Activated T-helper 1 cell treated with anti-CD3 and anti-CD28 coated beads, Interleukin-12 subunit alpha, Interleukin-12 subunit beta, Interleukin-2, Interleukin-4 antibody, amounts not matched to agents 30 ng/mL and 10 ng/mL and 1 ng/mL, durations not matched to agents 14 hours and 24 hours and 36 hours (primary cell): ENCODE measurements at places on chromosomes 5 and 9. TPM values are rescaled to one million over a fixed set of nuclear protein-coding genes. Genes with fewer than 3 reads are reported as not detected.

ANKRD34B gene
- total RNA-seq: not detected in 2 replicates

BARHL1 gene
- not detected in 2 replicates for total RNA-seq

TEX48 gene
- 1.0 and 1.2 TPM in 2 replicates for total RNA-seq

SLC36A2 gene
- total RNA-seq: not detected in 2 replicates

MIER3 gene
- total RNA-seq: 33.6 and 35.9 TPM in 2 replicates

NOL6 gene
- 87.3 and 90.1 TPM in 2 replicates for total RNA-seq

WWC1 gene
- 0.32 and 0.70 TPM in 2 replicates for total RNA-seq

RECK gene
- 3.8 and 4.4 TPM in 2 replicates for total RNA-seq

C5orf52 gene
- total RNA-seq: 0.39 TPM in 1 of 2 replicates, not detected in the other

RNF38 gene
- total RNA-seq: 31.5 and 35.0 TPM in 2 replicates

CDH9 gene
- total RNA-seq: not detected in 2 replicates

TAF1L gene
- 0.03 TPM in 1 of 2 replicates, not detected in the other for total RNA-seq

DMGDH gene
- total RNA-seq: not detected in 2 replicates

PCDHGC3 gene
- 0.31 and 0.32 TPM in 2 replicates for total RNA-seq

NRG2 gene
- total RNA-seq: 0.08 TPM in 1 of 2 replicates, not detected in the other

PLPP7 gene
- total RNA-seq: 0.10 TPM in 1 of 2 replicates, not detected in the other

TOPORS gene
- total RNA-seq: 14.8 and 15.1 TPM in 2 replicates

SLC45A2 gene
- 0.18 TPM in 1 of 2 replicates, not detected in the other for total RNA-seq

LCN9 gene
- not detected in 2 replicates for total RNA-seq

FOXE1 gene
- total RNA-seq: 0.05 TPM in 1 of 2 replicates, not detected in the other

TLX3 gene
- total RNA-seq: not detected in 2 replicates

FOXD4L3 gene
- 0.17 TPM in 1 of 2 replicates, not detected in the other for total RNA-seq

CSNK1G3 gene
- 39.6 and 45.8 TPM in 2 replicates for total RNA-seq

RMRP gene
- 5,317 and 5,787 TPM in 2 replicates for total RNA-seq

PDE6A gene
- not detected in 2 replicates for total RNA-seq

CTSL gene
- total RNA-seq: 1.5 and 2.5 TPM in 2 replicates

JAKMIP2 gene
- total RNA-seq: 1.1 TPM in 2 replicates

NEUROG1 gene
- total RNA-seq: not detected in 2 replicates

CCDC152 gene
- total RNA-seq: 4.3 and 4.9 TPM in 2 replicates

SLC4A9 gene
- not detected in 2 replicates for total RNA-seq

CORO2A gene
- total RNA-seq: 1.3 TPM in 2 replicates

PSMD5 gene
- 57.7 and 59.2 TPM in 2 replicates for total RNA-seq

MZB1 gene
- 38.1 and 38.8 TPM in 2 replicates for total RNA-seq

TMEM174 gene
- total RNA-seq: not detected in 2 replicates

DND1 gene
- total RNA-seq: 3.3 and 4.1 TPM in 2 replicates

LECT2 gene
- not detected in 2 replicates for total RNA-seq

SPINK4 gene
- total RNA-seq: not detected in 2 replicates

BTNL3 gene
- total RNA-seq: not detected in 2 replicates

SMIM33 gene
- 0.29 and 0.39 TPM in 2 replicates for total RNA-seq

PDGFRB gene
- 0.76 and 1.0 TPM in 2 replicates for total RNA-seq

CETN3 gene
- total RNA-seq: 36.2 and 39.8 TPM in 2 replicates
